ENCODE measurements at places on chromosomes 5 and 9.

DNA sequence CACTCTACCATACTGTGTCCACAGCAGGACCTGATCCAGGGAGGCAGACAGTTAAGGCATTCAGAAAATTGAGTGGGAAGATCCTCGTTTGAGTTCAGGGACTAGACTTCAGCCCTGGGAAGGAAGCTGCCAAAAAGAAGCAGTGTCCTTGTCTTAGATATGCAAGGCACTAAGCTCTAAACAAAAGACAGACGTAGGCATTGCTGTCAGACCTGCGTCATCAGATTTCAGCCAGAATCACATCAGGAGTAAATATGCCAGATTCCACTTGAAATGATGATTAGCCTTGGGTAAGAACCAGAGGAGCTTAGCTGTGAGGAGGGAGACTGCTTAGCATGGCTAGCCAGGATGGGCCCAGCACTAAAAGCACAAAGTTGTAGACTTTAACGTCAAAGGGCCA is 56.7 kb downstream of the MAMDC2 start:
- no peak for DNase-seq

- DNase-seq, result no peak
Measured at GRCh38 chr9:78072586-78073199, 41.1 kb upstream of the GNAQ start.

DNA sequence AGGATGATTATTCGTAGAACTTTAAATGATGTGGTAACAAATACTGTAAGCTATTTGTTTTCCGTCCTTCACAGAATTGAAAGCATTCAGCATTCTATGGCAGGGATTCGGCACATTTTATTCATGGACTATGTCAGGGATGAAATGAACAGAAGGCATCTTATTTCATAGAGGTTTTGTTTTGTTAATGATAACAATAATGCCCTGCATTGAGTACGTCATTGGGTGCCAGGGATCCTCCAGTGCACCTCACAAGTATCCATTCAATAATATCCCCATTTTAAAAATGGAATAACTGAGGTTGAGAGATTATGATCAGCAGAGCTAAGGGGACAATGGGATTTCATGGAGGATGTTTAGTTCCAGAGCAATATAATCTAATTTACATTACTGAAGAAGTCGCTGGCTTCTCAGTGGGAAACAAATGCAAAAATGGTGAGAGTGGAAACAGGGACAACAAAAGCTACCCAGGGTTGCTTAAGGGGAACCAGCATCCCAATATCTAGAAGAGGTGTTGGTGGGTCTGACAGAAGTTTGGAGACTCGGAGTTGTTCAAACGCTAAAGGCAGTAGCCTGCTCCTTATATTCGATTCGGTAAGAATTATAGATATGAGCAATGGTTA is 985.7 kb upstream of the WWC1 start:
- no peak for DNase-seq

- no peak for DNase-seq
Measured at GRCh38 chr5:135441919-135442318, 5.2 kb downstream of the DCANP1 start.

DNA sequence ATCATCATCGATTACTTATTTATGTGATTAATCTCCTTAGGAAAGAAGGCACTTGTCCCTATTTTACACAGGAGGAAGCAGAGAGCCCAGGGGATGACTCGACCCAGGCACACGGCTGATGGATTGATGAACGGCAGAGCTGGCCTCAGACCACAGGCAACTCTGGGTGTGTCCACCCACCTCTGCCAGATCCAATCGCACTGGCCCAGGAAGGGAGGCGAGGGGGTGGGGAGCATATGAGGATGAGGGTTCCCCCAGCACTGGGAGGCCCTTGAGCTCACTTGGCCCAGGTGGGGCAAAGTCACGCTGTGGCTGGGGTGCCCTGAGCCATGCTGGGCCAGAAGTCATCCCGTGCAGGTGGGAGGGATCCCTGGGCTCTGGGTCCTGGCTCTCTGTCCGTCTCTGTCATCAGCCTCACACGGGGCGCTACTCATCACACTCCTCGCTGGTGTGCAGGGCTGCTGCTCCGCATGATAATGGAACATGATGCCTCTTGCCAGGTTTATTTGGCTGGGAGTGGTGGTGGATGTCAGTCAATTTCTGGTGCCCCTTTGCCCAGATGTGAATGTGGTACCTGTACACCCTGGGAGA is 160.1 kb downstream of the GAPVD1 start:
- DNase-seq, result no peak

DNA sequence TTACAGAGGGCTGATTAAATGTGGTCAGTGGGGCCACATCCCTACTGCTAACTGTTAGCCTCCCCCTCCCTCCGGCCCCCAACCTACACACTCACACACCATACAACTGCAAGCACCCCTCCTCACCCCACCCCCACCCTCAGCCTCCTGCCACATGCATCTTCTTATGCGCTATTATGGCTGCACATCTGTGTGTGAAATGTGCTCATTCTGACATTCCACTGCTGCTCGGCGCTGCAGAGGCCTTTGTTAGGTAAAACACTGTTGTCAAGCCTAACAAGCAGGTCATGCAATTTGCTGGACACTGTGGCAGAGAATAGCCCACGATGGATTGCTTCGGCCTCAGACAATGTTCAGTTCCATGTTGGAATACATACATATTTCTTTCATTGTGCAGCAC is 173.6 kb downstream of the NR2F1-AS1 start:
- DNase-seq, result no peak

DNA sequence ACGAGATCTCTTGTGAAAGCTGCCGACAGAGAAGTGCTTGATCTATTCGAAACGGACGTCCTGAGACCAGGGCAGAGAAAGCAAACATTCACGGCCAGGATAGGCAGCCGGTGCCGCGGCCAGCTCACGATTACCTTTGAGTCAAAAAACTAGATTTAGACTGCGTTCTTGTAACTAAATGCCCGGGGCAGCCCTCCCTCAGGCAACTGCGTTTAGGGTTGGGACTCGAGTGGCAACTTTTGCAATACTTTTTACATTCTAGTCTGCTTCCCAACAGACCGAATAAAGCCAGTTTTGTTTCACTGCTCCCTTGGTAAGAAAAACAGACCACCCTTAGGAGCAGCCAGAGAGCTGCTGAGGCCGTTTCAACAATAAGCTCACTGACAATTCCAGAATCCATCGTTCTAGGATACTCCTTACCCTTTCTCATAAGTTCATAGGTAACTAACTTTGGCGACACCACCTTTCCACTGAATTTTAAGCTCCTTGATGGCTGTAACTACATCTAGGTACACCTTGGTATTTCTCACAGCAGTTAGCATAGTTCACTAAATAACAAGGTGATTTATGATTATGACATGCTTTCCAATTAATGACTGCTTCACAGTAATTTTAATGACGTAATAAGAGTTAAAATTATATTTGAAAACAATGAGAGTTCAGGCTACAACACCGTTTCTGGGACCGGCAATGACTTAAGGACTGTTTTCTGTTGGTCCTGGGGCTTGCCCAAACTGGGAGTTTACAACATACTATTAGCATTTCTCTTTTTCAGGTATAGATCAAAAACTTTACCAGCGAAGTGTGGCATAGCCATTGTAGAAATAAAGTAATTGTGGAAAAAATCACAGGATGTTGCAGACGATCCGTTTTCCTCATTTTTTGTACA is 899 bp upstream of the RAPGEF6 start:
- DNase-seq, result peak; percentile 42

All from fibroblast of skin of left biceps (primary cell).